GM06990 (cell line): ENCODE measurements at places on chromosomes 7 and 10.
A peak's percentile ranks its signal among the peaks of the same experiment; 100 is the strongest.

DNA sequence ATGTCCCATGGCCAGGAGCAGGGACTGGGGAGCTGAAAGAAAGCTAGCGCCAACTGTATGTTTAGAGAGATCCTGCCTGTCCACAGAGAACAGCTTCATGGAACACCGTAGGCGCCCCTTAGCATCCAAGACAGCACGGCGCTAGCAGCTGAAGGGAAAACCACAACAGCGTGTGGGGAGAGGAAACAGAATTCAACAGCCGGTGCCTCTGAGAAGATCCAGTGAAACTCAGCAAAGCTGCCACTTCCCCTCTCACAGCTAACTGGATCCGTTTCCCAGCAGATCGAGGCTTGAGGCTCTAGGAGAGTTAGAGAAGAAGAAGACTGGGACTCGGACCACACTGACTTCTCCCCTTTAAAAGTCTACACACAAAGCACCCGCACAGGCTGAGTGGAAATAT lies 145.0 kb downstream of the MAD1L1 start:
- no peak for DNase-seq

DNA sequence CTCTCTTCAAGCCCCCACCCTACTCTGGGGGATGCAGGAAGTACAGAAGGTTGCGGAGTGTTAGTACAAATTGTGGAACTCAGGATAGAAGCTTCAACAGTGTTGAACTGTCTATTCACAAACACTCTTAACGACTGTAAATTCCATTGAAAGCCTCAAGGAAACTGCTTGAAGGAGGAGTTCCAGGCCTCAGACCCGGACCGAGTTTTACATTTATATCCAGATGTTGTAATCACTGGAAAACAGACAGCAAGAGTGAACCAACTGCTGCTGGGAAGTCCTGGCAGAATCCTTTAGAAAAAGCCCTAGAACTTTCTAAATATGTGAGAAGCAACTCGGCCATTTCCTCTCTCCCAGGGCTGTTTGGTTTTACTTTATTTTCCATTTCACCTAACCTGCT lies 84.1 kb upstream of the LRRC18 start:
- DNase-seq, result no peak

DNA sequence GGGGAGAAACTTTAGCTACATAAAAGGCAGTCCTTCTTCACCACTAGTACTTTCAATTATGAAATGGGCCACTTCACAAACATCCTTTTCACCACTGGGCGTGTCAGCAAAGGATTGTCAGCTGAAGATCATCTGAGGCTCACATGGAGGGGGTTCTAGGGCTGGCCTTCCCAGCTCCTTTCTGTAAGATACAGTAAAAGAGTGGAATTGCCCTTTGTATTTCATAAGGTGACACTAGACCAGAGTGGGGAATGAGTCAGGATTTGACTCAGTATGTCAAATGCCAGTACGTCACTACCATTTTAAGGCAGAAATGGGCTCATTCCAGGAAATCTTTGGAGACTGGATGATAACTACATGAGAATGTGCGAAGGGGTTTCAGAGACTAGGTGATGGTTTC lies 21.2 kb upstream of the BLOC1S2 start:
- no peak for DNase-seq

DNA sequence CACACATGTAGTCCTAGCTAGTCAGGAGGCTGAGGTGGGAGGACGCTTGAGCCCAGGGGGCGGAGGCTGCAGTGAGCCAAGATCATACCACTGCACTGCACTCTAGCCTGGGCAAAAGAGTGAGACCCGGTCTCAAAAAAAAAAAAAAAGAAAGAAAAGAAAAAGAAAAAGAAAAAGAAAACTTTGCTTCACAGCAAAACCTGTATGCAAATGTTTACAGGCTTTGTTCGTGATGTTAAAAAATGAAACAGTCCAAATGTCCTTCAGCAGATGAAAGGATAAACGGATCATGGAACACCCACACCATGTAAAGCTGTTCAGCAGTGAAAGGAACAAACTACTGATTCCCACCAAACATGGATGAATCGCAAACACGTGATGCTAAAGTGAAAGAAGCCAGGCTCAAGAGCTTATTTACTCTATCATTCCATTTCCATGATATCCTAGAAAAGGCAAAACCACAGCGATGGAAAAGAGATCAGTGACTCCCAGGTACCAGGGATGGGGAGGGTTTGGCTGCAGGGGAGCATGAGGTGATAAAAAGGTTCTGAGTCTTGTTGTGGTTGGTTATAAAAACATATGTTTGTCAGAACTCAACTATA lies 15.1 kb downstream of the LRRC20 start:
- DNase-seq, result no peak

- no peak for DNase-seq
These were observed 48.4 kb upstream of the INPP5A start for GRCh38 chr10:132489053-132489703.

GRCh38 chr10:102645388-102645740 lies 1.1 kb downstream of the TRIM8 start:
- peak; percentile 74 for DNase-seq

GRCh38 chr10:116771101-116771958 lies 29.0 kb upstream of the HSPA12A start:
- DNase-seq, result no peak

GRCh38 chr10:44376472-44377099 lies 8.3 kb downstream of the CXCL12 start:
- no peak for DNase-seq
